ENCODE measurements at places on chromosomes 13 and 19.

DNA sequence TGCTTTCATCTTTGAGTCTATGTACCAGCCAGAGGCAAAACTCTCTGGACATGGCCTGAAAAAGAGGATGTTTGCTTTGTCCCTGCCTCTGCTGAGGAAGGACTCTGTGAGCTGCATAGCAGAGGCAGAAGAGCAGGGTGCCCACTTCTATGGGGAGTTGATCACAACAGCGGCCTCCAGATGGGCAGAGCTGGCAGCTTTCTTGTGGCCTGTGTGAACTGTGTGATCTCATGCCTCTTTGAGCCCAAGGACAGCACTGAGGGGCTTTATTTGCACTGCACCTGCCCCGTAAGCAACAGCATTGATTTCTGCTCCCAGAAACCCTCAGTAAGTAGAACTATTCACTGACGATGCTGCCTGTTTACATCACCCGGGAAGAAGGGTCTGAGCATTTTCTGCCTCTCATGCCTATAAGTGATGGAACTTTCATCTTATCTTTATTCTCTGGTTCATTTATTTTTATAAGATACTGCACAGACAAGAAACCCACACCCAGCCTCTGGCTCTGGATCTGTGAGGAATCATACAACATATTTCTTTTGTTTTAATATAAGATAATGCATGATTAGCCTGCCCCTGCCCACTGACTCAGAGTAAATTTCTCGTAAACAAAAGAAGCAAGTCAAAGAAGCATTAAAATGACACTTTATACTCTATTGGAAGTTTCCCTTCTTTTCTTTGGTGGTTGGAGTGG lies 244.2 kb upstream of the SOX21 start:
- peak; percentile 13 for DNase-seq

GRCh38 chr13:98267080-98267912 lies 90.2 kb upstream of the RNF113B start:
- no peak for DNase-seq

DNA sequence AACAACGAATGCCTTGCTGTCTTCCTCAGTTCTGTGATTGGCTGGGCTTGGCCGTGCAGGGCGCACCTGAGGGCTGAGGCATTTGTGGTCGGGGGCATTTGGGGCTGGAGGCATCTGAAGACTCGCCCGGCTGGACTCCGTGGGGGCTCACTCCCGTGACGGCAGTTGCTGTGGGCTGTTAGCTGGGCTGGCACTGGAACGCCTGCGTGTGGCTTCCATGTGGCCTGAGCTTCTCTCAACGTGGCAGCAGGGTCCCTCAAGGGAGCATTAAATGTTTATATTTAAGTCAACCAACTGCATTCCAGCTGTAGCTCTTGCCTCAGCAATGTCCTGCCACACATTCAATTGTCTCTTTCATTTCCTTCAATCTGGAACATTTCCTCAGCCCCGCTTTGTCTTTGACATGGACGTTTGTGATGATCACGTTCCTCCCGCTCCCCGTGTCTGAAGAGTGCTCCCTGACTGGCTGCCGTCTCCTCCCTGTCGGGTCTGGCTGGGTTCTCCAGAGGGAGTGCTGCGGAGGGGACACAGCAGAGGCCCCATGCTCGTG lies 21.0 kb downstream of the CCDC8 start:
- no peak for DNase-seq

DNA sequence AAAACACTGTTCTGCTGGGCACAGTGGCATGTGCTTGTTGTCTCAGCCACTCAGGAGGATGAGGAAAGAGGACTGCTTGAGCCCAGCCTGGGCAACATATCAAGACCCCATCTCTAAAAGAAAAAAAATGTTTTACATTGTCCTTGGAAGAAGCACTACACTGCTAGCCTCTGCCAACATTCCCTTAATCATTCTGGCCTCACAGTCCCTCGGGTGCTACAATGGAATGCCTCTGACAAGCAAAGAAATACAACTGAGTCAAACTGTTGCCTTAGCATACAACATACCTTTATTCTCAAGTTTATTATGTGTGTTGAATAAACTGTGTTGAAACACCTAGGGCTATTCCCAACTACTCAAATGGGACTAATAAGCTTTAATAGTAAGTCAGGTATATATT lies 56.1 kb downstream of the PSPC1 start:
- DNase-seq: no peak

- DNase-seq: peak; percentile 57
These were observed 23.7 kb downstream of the SLC6A16 start for GRCh38 chr19:49301165-49301865.

DNA sequence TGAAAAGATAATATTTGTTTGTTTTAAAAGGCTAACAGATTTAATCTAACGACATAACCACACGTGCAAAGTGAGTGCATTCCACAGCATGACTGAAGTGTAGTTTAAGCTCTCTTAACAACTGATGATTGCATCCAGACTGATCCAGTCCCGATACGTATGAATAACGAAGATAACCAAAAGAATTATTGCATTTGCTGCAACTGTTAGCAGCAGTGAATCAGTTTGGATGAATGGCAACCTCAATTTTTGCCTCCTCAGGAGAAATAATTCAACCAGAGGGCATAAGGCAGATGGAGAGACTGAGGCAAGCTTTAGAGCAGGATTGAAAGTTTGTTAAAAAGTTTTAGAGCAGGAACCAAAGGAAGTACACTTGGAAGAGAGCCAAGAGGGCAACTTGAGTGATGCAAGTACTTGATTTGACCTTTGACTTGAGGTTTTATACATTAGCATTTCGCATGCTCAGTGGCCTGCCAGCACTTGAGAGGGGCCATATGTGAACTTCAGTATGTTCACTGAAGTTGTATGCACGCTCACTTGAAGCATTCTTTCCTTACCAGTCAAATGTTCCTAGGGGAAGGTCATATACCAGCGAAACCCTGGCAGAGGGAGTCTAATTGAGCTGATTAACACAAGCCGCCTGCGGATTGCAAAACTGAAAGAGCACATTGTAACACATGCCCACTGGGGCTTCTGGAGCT lies 835.0 kb upstream of the PCDH20 start:
- no peak for DNase-seq

- no peak for DNase-seq
These were observed 9.3 kb downstream of the TMEM143 start for GRCh38 chr19:48354332-48354992.

- DNase-seq: no peak
These were observed 199.4 kb downstream of the KLF12 start for GRCh38 chr13:73934771-73935170.

GRCh38 chr19:46731584-46731983 lies 14.3 kb upstream of the FKRP start:
- no peak for DNase-seq

DNA sequence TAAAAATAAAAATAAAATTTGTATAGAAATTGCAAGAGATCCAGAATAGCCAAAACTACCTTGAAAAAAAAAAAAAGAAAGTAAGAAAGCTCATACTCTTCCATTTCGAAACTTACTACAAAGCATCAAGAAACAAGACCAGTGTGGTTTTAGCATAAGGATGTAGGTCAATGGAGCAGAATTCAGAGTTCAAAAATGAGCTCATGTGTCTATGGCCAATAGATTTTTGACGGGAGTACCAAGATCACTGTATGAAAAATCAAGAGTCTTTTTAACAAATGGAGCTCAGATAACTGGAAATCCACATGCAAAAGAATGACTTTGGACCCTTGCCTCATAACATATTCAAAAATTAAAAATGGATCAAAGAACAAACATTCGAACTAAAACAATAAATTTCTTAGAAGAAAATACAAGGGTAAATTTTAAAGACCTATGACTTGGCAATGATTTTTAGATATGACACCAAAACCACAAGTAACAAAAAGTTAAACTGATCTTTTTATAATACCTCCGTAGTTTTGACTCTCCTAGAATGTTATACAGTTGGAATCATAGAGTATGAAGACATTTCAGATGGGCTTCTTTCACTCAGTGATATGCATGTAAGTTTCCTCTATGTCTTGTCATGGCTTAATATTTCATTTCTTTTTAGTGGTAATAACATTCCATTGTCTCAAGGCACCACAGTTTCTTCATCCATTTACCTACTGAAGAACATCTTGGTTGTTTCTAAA lies 43.2 kb downstream of the KLF12 start:
- no peak for DNase-seq

DNA sequence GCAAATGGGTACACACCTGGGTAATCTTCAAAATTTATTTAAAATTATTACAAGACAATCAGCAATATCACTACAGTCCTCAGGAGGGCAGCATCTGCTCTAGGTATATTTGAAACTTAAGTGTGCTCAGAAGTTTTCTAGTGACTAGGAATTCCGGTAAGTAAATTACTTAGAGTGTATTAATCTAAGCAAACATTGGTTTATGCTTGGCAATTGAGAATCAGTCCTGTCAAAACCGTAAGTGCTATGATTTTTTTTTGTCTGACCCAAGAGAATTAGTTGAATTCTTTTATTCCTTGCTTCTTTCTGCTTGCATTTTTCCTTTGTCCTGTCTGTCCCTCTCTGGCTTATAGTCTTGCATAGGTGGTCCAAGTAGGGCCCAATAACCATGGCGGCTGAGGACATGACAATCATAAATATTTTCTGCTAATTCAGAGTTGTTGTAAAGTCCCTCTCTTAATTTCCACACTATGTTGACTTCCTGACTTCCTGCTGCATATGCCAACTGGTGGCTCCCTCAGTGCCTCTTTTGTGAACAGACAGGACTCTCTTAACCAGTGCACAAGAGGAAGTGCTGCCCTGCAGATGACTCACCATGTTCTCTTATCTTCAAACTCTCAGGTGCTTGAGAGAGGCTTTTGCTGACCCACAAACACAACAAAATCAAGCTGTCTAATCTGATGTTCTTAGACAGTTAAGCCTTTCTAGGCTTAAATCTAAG lies 82.2 kb downstream of the SLAIN1 start:
- DNase-seq: no peak

GRCh38 chr13:21117104-21117809 lies 55.9 kb upstream of the LATS2 start:
- no peak for DNase-seq

GRCh38 chr19:33225458-33225926 lies at the start of gene SLC7A10:
Gene SLC7A10 (minus strand): TSS chr19:33225850. CDS start chr19:33225703, 147 bp downstream.
- DNase-seq: no peak

DNA sequence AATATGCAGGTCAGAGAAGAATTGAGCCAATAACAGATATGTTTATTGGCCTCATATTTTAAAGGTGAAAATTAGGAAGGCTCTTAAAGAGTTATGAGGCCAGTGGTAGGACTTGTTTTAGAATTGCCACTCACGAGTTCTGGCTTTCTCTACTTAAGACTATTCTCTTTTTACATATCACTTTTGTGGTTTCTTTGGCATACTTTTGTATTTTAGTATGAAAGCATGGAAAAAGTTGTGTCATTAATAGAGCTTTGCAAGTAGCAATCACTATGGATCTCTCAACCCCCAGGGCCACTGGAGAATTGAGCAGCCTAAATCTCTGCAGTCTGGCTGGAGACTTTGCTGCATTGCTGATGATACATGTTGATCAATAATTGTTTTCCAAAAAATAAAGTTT lies 64.6 kb upstream of the SOX21 start:
- no peak for DNase-seq

DNA sequence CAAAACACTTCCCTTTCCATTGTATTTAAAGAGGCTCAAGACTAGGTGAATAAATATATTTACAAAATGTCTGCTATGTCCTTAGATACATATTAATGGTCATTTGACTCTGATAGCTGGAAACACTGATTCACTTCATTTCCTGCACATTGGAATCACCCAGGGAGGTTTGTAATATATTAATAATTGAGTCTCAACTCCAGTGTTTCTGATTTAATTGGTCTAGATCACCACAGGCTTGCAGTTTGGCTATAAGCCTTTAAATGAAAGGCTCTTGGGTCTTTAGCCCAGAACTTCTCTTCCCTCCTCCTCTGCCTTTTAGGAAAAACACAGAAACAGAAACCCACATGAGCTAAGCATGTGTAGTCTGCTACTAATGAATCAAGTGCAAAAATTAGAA lies 378.0 kb downstream of the TBC1D4 start:
- DNase-seq: no peak

- no peak for DNase-seq
These were observed 24.2 kb upstream of the GRWD1 start for GRCh38 chr19:48421548-48421947.

GRCh38 chr13:44158881-44159632 lies 214.6 kb upstream of the SERP2 start:
- no peak for DNase-seq

GRCh38 chr13:62388515-62388914 lies 972.9 kb upstream of the PCDH20 start:
- no peak for DNase-seq

GRCh38 chr19:43738780-43739211 lies 16.0 kb downstream of the SMG9 start:
- no peak for DNase-seq

GRCh38 chr13:23707674-23708073 lies 137.5 kb downstream of the TNFRSF19 start:
- DNase-seq: no peak

- no peak for DNase-seq
These were observed 77.1 kb downstream of the DNAJC3 start for GRCh38 chr13:95754069-95754468.

DNA sequence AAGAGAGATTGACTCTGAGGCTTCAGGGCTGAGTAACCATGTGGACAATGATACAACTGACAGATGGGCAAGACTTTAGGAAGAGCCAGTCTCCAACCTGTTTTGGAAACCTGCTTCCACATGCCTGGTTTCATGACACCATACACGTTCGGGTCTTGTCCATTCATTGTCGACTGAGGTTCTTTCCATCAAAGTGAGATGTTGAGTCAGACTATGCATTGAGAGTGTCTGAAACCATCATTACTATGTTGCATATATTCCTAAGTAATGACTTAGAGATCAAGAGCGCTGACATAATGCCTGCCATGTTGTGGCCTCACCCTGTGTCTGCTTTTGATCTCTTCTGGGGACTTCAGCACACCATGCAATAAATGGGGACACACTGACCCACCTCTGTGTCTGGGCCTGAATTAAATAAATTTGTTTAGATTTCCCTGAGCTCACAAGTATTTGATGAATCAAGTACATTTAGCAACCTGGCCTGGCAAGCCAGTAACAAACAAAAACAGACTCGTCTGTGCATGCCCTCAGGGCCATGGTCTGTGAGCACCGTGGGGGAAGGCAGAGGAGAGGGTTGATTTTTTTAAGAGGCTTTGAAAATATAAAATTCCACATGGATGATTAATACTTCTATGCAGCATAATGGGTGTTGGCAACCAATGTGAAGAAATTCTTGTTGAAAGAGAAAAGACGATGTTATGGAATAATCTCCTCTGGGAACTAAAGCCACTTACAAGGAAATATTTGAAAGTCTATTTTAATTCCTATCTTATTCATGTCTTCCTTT lies 49.9 kb upstream of the UBAC2 start:
- DNase-seq: no peak

- DNase-seq: no peak
These were observed 39.6 kb upstream of the FREM2 start for GRCh38 chr13:38647312-38647711.

DNA sequence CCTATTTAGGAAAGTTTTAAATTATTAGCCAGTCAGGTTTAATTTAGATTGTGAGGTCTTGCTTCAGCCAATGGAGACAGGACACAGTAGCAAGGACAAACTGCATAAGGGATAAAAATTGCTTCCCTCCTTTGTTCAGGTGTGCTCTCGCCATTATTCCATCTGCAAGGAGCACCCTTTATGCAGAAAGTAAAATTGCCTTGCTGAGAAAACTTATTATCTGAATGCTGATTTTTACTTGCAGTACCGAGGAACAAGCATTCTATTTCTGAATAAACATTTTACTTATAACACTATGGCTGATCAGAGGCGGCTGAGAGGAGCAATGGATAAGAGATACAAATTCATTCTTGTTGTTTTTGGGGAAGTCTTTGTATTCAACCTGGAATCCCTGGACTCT lies 8.0 kb downstream of the CYP4F22 start:
- DNase-seq: no peak

- DNase-seq: no peak
These were observed 1.6 kb upstream of the ZNF567 start for GRCh38 chr19:36685835-36686234.

GRCh38 chr19:18158467-18158866 lies 5.5 kb downstream of the PIK3R2 start:
- DNase-seq: no peak

Measured in substantia nigra (tissue), 51 donors.